AG09309 (cell line): ENCODE measurements at places on chromosomes 5 and 9.

GRCh38 chr5:169197343-169197742, 103.6 kb downstream of the SLIT3 start:
- no peak for DNase-seq

- no peak for DNase-seq
These were observed 39.7 kb downstream of the TLE1 start for GRCh38 chr9:81649475-81650240.

DNA sequence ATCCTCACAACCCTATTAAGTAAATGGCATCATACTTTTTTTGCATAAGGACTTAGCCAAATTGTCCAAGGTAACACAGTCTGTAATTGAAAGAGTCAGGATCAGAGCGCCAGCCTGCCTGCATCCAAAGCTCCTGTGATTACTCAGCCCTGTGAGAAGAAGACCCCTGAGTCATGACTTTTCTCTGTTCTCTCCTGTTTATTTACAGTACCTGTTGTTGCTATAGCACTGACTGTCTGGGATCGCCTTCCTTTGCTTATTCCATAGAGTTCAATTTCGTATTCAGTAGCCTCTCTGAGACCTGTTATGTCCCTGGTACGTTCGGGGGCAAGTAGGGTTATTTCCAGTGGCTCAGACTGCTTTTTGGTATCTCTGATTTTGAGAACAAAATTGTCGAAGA, 71.8 kb downstream of the TNC start:
- no peak for DNase-seq

GRCh38 chr5:90843443-90843842, 284.8 kb downstream of the ADGRV1 start:
- no peak for DNase-seq

DNA sequence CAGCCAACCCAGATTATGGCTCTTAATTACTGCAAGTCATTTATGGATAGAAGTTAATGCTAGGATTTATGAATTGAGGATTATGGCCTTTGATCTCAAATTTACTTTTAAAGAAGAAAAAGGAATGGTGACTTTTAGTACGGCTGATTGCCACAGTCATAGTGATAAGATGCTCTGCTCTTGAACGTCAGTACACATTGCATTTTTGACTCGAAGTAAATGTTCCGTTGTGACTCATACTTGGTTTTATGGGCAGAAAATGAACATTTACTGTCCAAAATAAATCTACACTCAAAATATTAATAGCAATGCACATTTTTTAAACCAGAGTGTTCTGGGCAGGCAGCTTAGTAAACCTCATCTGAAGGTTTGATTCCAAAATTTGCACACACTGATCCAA, 830 bp downstream of the ADAMTSL1 start:
- DNase-seq = peak; percentile 52

GRCh38 chr5:55073211-55073610, 29.2 kb upstream of the GZMA start:
- DNase-seq = no peak

- DNase-seq = peak; percentile 74
These were observed 84.5 kb downstream of the FOXD1 start for GRCh38 chr5:73363911-73364730.

- DNase-seq = peak; percentile 27
These were observed 122.2 kb upstream of the MAN2A1 start for GRCh38 chr5:109567374-109568044.

DNA sequence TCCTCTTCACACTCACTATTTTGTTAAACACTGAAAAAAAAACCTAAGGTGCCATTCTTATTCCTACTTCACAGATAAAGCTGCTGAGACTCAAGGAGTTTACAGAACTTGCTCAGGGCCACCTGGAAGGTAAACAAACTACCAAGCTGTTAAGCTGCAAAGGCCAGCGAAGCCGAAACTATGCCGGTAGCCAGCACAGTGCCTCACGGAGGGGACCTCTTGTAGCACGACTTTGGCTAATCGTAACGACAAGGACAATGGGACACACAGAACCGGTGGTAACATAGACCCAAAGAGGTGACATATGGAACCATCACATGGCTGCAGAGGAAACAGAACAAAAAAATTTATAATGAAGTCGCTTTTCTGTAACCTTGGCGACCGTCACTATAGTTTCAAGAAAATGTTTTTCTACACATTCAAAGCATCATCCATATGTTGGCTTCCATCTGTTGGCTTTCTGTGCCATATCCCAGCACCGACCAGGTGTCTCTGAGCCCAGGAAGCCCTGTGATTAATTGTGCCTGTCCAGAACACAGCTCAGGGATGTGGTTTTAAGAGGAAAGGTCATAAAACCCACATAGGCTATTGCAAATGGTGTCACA, 60.3 kb downstream of the S1PR3 start:
- no peak for DNase-seq

GRCh38 chr9:28970241-28970654, 1397.0 kb upstream of the C9orf72 start:
- no peak for DNase-seq

- DNase-seq = peak; percentile 27
These were observed 1.4 kb downstream of the SLC26A2 start for GRCh38 chr5:149961957-149962409.

- DNase-seq = no peak
These were observed 69.4 kb downstream of the PPIC start for GRCh38 chr5:122967085-122967484.

- no peak for DNase-seq
These were observed 88.7 kb downstream of the CFAP90 start for GRCh38 chr5:7762267-7762666.

GRCh38 chr5:77876316-77876715, 100.2 kb upstream of the TBCA start:
- no peak for DNase-seq
